GM20000 (cell line): ENCODE measurements at places on chromosomes 6 and 20.

DNA sequence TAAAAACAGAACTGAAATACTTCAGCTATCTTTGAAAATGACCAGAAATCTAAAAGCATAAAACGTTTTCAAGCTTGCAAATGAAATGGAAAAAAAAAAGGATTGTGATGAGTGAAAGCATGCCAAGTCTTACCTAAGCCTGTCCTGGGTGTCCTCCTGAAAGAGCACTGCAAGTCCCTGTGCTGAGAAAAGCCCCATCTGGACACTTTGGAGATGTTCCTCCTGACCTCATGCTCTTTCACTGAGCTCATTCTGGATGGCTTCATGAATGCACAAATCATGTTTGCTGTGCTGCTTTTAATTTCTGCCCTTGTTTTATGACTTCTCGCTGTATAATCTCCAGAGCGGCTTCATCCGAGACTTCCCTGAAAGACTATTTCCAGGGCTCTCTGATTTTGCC, 136.0 kb downstream of the SOD2 start:
- no peak for DNase-seq

GRCh38 chr20:63121246-63121645, 94.7 kb downstream of the YTHDF1 start:
- DNase-seq = no peak

GRCh38 chr6:95576998-95577303, 384 bp upstream of the MANEA start:
- DNase-seq = no peak

DNA sequence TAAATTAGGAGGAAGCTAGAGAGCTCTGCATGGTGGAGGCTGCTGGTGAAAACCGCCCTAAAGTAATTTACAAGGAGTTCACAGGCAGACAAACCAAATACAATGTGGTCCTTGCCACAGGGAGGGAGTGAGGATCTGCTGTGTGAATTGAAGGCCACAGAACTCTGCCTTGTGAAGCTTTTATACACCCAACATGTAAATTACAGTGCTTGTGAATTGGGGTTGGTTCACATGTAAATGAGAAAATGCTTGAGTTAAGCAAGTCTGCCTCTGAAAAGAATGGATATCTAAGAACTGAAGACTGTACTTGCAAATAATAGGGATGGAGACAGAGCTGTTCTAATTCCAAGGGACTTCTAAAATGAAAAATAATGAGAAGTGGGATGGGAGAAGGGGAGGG, 194.2 kb downstream of the SLC35F1 start:
- no peak for DNase-seq

DNA sequence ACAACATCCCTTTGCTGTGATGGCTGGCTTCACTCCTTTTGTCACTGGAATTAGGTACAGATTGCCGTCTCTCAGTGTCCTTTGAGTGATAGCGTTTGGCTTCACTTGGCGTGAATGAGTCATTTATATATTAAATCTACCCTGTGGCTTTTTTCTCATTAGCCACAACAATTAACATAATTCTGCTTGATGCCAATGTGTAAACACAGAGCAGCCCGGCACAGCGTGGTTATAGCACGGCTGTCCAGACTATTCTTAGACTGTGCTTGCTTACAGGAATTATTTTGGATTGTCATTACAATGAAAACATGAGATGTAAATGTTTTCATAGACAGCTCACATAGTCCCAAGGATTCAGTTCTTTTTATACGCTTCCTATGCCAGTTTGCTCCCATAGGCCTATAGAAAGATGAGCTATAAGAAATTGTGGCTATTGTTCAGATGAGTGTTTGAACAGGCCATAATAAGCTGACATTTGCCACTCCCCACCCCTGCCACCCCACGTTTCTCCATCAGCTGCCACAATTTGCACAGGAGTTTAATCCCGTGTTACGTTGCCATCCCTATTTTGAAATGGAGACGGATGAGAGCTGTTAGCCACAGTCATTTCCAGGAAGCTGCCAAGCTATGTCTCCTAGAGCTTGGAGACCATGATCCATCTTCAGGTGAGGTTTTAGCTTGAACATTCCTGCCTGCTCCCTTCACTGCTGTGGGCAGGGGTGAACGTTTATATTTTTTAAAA, 65.9 kb downstream of the PPP1R14C start:
- DNase-seq = no peak

- DNase-seq = no peak
Measured at GRCh38 chr6:131132360-131132759, 2.9 kb upstream of the AKAP7 start.

DNA sequence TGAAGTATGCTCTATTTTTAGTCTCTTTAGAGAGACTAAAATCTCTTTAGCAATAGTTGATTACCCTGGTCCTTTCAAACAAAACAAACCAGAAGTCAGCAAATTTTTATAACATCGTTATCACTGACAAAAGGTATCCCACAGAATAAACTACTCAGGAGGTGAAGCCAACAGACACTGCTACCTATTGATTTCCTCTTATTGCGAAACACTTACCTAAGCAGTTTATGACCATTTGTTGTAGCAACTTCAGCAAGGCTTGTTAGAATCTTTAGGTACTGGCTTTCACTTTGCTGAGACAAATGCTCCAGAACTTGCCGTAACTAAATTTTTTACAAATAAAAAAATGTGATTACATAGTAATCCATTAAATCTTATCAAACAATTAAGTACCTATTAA, 64.4 kb downstream of the HACE1 start:
- DNase-seq = no peak

DNA sequence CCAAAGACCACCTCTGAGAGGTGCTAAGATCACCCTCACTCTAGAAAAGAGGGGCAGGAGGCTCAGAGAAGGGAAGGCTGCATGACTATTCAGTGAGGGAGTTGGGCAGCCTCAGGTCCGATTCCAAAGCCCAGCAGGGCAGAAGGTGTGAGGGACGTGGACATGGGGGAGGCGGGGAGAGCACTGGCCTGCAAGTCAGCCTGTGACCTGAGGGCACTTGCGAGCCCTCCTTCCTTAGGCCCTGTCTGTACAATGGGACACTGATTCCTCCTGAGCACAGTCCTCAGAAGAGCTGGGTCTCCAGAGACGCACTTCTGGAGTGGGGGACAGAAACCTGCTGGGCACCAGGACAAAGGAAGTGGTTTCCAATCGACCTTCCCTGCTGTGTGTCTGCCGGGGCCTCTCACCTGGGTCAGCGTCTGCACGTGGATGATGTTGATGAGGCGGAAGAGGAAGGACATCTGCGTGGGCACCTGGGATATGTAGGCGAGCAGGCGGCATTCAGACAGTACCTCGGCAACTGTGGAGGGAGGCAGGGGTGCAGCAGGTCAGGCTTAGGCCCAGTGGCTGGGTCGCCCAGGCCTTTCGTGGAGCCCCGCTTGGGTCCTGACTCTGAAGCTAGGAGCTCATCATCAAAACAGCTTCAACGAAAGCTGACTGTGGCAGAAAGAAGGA, 48.5 kb downstream of the MYH7B start:
- DNase-seq = no peak

DNA sequence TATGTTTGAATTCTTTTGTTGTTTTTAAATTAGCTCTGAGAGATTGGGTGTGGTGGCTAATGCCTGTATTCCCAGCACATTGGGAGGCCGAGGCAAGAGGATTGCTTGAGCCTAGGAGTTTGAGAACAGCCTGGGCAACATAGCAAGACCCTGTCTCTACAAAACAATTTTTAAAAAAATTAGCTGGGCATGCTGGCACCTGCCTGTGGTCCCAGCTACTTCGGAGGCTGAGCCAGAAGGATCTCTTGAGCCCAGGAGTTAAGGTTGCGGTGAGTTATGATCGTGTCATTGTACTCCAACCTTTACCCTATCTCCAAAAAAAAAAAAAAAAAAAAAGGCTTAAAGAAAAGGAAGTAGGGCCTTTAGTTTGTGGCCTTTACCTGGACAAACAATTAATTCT, 22.9 kb downstream of the DHX35 start:
- DNase-seq = no peak

GRCh38 chr20:63325021-63325471, 32.1 kb downstream of the COL20A1 start:
- no peak for DNase-seq

DNA sequence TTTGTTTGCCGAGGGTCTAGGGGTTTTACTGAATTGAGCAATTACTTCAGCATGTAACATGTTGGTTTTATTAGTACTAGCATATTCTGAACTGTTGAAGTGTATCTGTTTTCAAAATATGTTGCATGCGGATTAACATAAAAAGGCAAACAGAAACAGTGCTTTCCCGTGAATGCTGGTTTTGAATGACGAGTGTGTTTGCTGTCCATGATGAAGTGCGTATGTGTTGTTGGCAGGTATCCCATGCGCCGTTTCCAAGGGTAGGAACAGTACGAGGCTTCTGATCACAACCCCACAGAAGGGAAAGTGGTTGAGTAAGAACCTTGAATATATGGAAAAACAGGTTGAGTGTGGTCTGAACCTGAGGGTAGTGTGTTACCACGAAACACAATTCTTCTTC, 232.9 kb downstream of the SAMD5 start:
- DNase-seq = no peak

DNA sequence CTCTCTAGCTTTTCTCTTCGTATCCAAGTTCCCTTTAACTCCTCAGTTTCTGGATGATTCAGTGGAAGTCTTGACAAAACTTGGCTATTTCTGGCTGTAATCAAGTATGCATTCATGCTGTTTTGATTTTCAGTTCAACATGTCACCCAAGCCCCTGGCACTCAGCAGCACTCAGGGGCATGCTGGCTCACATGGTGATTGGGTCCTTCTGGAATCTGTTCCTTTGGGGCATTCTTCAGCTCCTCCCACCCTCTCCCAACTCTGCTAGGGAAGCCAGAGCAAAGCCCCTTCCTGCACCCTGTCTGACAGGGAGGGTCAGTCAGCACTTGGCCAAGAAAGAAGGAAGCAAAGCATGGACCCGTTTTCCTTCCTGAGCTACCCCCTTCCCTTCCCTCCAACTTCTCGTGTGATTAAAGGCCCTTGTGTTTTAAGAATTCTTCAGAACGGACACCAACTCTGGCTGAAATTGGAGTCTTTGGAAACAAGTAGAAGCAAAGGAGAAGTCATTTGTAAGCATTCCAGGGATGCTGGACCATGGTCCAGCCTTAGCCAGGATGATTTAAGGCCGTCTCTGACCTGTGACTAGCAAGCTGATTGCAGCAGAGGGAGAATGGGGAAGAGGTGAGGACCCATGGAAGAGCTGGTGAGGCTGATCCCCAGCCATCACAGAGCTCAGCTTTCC, 7.1 kb downstream of the PLEKHG1 start:
- no peak for DNase-seq

- DNase-seq = no peak
Measured at GRCh38 chr6:140897349-140897748, 1235.4 kb upstream of the GJE1 start.

- DNase-seq = no peak
Measured at GRCh38 chr6:22657352-22657980, 88.1 kb downstream of the HDGFL1 start.
